Cerebellum (tissue), 4 donors: ENCODE measurements at places on chromosomes 4 and X. TPM values are rescaled to one million over a fixed set of nuclear protein-coding genes. Genes with fewer than 3 reads are reported as not detected.

Gene BEX2
- total RNA-seq, result 49.2 TPM

DNA sequence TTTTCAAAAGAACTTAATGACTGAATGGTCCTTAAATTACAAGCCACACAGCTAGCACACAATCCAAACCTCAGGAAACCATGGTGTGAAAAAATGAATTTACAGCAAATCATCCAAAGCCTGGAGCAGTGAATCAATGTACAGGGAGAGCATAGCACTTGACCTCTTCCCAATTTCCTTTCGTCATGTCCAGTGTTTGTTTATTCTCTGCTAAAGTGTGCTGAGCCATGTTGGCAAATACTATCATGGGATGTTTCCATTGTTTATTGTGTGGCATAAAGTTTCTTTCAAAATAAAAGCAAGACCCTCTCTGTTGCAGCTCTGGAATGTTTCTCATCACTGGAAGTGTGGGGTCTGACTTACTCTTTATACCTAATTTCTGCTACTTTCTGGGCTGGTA, 25.4 kb upstream of the FAM47B start:
- no peak for DNase-seq

DNA sequence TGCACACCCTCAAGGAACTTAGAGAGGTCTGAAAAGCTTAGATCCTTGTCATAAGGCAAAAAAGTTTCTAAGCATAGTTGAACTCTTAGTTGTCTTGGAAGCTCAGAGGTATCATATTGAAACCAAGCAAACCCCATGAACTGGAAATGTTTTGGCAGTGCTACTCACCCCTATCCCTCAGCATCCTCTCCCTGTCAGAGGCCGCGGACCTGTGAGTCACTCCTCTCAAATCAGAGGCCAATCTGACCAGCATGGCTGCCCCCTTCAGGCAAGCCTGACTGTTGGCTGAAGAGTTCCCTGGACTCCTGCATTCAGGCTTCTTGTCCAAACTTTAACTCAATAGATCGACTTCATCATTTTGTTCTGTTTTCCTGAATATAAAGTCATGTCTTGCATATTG, 69.4 kb downstream of the KCNIP4 start:
- DNase-seq, result no peak

GRCh38 chrX:153921070-153921469, 5.0 kb downstream of the ARHGAP4 start:
- DNase-seq, result no peak

- no peak for DNase-seq
Observed at GRCh38 chr4:83189631-83190136, 75.2 kb upstream of the PLAC8 start.

- no peak for DNase-seq
Observed at GRCh38 chr4:128862608-128863311, 53.3 kb downstream of the JADE1 start.
